ENCODE measurements at places on chromosomes 7 and 10.

DNA sequence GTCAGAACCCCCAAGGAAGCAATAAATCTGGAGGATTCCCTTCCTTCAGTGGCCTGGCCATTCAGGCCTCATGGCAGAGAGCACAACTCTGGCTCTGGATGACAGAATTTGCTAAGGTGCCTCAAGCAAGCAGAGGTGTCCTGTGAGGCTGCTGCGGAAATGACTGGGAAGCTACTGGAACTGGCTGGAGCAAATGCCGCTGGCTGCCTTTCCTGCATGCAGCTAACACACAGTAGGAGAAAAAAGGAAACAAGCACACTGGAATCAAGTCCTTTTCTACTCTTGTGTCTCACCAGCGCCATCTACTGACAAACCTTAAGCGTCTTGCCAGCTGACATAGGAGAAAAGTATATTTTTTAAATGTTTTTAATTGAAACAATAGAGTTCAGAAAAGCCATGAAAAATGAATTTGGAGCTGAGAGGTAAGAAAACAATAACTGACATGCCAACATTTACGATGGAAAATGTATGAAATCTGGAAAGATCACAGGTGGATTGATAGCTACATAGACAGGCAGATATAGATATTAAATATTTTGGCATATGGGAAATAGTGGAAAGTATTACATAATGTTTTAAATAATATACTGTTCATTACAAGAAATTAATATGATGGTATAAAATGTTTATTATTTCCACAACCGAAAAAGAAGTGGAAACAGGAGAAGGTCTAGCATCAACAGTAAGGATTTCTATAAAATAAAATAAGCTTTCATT lies 951.6 kb downstream of the ANKRD7 start:
- no peak for DNase-seq

GRCh38 chr7:155961241-155962190 lies 149.3 kb upstream of the SHH start:
- DNase-seq = no peak

- no peak for DNase-seq
These were observed 169.1 kb downstream of the BMPER start for GRCh38 chr7:34074421-34074820.

- DNase-seq = no peak
These were observed 210.6 kb upstream of the FZD8 start for GRCh38 chr10:35852721-35853120.

- no peak for DNase-seq
These were observed 232.3 kb downstream of the ADAM12 start for GRCh38 chr10:126156012-126156411.

Measured in activated T-helper 1 cell treated with anti-CD3 and anti-CD28 coated beads, Interleukin-2, amount 50 U/mL, for 16 hours (primary cell).